ENCODE measurements at places on chromosomes 3 and 15. TPM values are rescaled to one million over a fixed set of nuclear protein-coding genes. Genes with fewer than 3 reads are reported as not detected.

The SCAANT1 gene
- not detected for total RNA-seq

The GOLGA6D gene
- 0.05 TPM for total RNA-seq

DNA sequence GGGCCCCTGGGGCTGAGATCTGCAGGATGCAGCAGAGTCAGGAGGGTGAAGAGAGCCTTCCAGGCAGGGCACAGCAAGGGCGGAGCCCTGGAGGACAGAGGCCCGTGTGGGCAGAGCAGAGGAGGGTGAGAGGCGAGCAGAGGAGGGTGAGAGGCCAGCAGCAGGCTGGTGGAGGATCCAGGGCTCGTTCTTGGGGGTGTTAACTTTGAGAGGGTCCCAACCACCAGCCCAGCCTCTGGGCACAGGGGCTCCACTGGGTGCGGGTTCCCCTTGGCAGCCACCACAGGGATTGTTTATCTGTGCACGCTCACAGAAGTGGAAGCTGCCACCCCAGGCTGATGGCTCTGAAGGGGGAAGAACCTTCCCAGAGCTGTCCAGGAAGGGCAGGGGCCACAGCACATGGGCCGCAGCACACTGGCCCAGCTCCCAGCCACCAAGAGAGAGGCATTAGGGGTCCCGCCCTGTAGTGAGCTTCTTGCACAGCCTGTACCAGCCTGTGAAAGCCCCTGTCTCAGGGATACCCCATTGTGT, 9.3 kb upstream of the PLXND1 start:
- no peak for DNase-seq

DNA sequence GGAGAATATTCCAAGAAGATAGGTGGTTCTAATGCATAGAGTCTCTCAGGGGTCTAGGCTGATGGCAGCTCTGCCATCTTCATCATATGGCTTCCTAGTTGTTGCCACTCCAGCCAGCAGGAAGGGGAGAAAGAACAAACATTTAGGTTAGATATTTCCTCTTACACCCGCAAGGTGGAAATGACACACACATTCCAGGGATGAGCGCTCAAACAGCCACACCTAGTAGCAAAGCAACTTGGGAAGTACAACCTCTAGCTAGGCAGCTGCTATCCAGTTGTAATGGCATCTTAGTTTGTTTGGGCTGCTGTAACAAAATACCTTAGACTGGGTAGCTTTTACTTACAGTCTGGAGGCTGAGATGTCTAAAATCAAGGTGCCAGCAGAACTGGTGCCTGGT, 51.9 kb upstream of the ADAMTSL3 start:
- no peak for DNase-seq

- no peak for DNase-seq
These were observed 443.3 kb downstream of the VGLL3 start for GRCh38 chr3:86547692-86548091.

All from thymus (tissue), 14 donors.